Stimulated activated CD4-positive, alpha-beta T cell treated with anti-CD3 and anti-CD28 coated beads, Interleukin-1b, Interleukin-23, amount 100 ng/mL, for 1 hour (primary cell): ENCODE measurements at places on chromosomes 12 and 14.
A peak's percentile ranks its signal among the peaks of the same experiment; 100 is the strongest.

GRCh38 chr14:23128969-23129758, 10.1 kb upstream of the CEBPE start:
- DNase-seq: no peak

DNA sequence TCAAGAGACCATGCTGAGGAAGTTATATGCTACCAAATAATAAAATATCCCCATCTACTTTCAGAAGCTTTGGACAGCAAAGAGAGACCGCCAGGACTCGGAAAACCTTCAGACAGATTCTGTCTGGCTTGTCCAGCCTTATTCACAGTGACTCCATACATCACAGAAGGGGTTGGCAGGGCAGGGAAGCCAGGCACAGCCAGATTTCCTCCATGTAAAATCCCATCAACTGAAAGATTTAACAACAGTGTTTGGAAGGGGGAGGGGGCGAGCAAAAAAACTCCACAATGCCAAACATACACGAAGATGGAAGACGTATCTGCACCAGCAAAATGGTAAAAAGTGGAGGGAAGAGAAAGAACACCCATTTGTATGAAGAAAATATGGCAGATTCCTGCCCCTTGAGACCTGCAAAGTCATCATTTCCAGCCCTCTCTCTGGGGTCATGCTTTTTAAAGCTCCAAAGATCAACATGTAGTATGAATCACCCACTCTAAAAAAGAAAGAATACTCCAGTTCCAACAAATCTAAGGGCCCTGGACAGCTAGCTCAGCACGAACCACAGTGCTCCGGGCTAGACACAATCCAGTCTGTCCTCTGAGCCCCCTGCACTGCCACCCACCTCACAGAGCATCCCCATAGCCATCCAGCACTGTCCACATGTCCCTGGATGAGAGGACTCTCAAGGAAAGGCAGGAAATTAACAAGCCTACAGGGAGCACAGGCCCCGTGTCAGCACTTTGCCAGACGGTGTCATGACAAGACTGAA, 116.4 kb downstream of the DICER1 start:
- DNase-seq: no peak

DNA sequence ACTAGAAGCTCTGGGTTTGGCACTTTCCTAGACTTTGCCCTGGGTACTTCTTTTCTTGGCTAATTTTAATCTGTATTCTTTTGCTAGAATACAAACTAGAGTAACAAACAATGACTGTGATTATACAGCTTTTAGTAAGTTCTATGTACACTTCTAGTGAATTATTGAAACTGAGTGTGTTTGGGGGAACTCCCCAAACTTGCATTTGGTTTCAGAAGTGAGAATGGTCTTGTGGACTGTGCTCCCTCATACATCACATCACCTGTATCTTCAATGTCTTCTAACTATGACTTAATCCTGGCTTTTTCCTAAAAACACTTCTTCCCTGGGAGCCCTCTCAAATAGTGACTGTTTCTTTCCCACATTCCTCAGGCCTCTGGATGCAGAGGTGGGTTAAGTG, 23.6 kb upstream of the SSTR1 start:
- no peak for DNase-seq

DNA sequence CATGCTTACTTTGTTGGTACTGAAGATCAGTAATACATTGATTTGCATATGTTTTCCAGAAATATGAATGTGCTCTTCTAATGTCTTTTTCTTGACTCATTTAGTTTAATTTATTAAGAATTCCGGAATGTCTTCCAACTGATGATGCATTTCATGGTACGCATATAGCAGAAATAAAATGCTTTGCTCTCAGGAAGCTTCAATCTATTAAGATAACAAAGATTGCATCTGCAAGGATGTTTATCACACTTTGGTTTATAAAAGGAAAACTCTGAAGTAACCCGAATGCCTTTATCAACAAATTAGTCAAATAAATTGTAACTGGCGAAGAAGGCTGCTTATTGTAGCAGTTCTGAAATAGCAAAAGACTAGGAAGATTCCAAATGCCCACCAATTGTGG, 166.4 kb upstream of the LMNTD1 start:
- no peak for DNase-seq

DNA sequence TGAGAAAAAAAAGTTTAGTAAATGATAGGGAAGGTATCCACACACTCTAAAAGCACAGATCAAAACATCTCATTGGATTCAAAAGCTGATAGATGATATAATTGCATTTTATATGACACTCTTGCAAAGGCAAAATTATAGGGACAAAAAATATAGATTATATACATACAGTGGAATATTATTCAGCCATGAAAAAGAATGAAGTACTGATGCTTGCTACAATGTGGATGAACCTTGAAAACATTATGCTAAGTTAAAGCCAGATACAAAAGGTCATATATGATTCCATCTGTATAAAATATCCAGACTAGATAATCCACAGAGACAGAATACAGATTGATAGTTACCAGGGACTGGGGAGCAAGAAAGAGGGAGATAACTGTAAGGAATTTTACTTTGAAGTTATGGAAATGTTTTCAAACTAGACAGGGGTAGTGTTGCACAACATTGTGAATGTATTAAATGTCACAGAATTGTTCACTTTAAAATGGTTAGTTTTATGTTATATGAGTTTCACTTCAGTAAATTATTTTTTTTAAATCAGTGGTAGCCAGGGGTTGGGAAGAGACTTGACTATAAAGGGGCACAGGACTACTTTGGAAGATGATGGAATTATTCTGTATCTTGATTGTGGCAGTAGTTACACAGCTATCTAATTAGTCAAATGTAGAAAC, 41.7 kb upstream of the CDKN3 start:
- no peak for DNase-seq

GRCh38 chr14:91545946-91546716, 36.0 kb upstream of the PPP4R3A start:
- DNase-seq: no peak

GRCh38 chr12:751192-751998, 984 bp upstream of the WNK1 start:
- DNase-seq: peak; percentile 57

- no peak for DNase-seq
These were observed 220.0 kb upstream of the GRIP1 start for GRCh38 chr12:66898700-66899469.

GRCh38 chr12:89775063-89775985, 66.7 kb upstream of the ATP2B1 start:
- DNase-seq: no peak

GRCh38 chr12:53951577-53952334, 2.9 kb upstream of the HOXC12 start:
- DNase-seq: no peak

- DNase-seq: no peak
These were observed 65.5 kb upstream of the SLCO1C1 start for GRCh38 chr12:20629414-20630156.

GRCh38 chr14:35956376-35957085, 130.4 kb downstream of the BRMS1L start:
- DNase-seq: no peak

DNA sequence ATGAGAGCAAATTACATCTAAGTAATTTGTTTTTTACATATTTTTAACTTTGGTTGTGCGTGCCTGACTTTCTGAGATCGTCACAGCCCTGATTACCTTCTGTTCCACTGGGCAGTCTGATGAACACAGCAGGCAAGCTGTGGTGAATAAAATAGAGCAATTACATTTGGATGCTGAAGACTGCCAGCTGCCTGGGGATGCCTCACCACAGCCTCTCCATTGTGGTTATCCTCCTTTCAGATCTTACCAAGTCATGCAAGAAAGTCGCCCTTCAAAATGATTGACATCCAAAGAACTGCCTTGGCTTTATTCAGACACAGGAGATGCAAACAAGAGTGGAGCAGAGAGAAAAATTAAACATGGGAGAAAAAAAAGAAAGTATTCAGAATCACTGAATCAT, 456.6 kb upstream of the TMPO start:
- DNase-seq: no peak

- no peak for DNase-seq
These were observed 13.1 kb upstream of the ATP5F1B start for GRCh38 chr12:56658921-56659320.

GRCh38 chr12:67377021-67377420, 107.9 kb downstream of the CAND1 start:
- no peak for DNase-seq

- no peak for DNase-seq
These were observed 29.1 kb downstream of the OSBPL8 start for GRCh38 chr12:76530516-76530915.

- DNase-seq: no peak
These were observed 226.2 kb upstream of the CLEC14A start for GRCh38 chr14:38481952-38482678.

GRCh38 chr12:126811391-126811790, 1455.6 kb upstream of the TMEM132C start:
- no peak for DNase-seq

DNA sequence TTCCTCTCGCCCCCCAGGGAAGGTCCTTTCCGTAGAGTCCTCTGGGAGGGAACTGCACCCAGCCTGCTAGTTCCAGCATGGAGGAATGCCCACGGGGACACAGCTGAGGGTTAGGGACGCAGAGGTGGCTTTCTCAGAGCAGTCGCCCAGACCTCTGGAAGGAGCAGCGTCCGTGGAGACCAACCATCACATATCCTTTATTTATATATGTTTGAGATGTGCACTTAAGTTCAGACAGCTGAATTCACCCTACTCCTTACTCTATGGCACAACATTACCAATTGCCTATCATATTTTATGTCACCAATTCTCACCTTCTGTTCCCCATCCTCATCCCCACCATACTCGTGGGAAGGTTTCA, 305.6 kb upstream of the DIO3 start:
- no peak for DNase-seq

DNA sequence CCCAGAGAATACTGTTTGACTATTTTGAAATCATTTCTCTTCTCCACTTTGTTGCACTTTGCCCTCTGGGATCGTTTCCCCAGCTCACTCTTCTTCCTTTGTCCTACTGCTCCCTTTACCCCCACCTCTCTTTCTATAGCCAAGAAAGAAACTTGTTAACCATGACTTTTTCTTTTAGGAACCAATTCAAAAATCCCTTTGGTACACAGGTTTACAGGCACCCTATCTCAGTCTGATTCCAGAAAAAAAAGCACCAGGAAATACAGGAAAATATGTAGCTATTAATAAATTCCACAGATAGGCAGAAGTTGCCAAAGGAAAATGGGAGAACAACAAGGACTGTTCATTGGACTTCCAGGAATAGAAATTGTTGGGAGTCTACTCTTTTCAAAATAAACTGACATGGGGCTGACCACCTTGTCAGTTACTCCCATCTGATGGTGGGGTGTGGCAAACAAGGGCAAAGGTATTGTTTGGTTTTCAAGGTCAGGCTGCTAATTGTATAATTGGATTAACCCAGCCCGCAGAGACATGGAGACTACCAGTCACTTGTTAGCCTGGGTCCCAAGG, 82.4 kb downstream of the CRADD start:
- no peak for DNase-seq

DNA sequence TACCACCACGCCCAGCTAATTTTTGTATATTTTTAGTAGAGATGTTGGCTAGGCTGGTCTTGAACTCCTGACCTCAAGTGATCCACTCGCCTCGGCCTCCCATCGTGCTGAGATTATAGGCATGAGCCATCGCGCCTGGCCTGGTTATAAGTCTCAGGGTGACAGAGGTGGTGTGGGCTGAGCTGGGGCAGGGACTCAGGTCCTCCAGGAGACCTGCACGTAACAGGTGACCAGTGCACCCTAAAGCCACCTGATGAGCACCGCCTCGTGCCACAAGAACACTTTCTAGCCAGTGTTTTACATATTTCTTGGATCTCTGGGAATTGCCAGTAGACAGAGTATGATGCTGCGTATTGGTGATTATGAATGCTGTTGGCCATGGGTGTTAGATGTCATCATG, 136.5 kb upstream of the CPM start:
- DNase-seq: no peak

DNA sequence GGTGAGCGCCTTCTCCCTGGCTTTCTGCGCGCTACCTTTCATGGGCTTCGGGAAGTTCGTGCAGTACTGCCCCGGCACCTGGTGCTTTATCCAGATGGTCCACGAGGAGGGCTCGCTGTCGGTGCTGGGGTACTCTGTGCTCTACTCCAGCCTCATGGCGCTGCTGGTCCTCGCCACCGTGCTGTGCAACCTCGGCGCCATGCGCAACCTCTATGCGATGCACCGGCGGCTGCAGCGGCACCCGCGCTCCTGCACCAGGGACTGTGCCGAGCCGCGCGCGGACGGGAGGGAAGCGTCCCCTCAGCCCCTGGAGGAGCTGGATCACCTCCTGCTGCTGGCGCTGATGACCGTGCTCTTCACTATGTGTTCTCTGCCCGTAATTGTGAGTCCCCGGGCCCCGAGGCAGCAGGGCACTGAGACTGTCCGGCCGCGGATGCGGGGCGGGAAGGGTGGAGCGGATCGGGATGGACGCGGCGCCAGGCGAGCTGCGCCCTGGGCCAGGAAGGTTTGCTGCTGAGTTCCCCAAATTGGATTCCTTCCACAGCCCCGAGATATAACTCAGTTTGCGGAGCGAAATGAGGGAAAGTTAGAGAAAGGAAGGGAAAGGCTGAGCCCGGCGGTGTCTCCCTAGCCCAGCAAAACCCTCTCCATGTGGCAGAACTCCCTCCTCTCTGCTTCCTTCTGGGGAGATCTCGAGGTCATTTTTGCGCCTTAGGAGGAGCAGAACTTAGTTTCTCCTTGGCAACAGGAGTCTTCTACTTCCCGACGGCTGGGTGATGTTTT, 972 bp downstream of the PTGDR start:
- no peak for DNase-seq

DNA sequence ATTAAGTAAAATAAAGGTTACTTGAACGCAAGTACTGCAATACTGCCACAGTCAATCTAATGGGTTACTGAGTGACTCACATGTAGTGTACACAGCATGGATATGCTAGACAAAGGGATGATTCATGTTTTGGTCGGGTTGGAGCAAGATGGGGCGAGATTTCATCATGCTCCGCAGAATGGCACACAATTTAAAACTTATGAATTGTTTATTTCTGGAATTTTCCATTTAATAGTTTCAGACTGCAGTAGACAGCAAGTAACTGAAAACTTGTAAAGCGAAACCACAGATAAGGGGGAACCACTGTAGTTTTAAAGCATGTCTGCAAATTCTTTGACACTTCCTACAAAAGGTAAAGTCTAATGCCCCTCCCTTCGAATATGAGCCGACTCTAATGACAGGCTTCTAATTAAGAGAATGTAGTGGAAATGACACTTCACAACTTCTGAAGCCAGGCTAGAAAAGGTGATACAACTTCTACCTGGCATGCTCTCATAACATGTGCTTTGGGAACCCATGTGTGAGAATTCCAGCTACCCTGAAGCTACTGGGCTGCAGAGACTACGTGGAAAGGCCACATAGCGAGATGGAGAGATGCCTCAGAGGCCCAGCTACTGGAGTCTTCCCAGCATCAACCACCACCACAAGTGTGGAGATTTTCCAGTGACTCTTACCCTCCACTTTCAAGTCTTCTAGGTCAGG, 13.9 kb upstream of the TCP11L2 start:
- DNase-seq: no peak

DNA sequence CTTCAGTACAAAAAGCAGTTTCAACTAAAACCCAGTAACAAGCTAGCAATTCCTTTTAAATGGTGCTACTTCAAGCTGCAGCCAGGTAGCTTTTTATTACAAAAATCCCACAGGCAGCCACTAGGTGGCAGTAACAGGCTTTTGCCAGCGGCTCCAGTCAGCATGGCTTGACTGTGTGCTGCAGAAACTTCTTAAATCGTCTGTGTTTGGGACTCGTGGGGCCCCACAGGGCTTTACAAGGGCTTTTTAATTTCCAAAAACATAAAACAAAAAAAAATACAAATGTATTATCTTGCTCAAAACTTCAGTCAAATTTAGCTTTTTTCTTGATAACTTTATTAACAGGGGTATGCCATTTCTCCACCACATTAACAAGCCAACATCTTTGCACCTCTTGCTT, 3.6 kb upstream of the CLEC4E start:
- peak; percentile 42 for DNase-seq
